Vagina (tissue), 2 donors: ENCODE measurements at places on chromosomes 2 and 18. TPM values are rescaled to one million over a fixed set of nuclear protein-coding genes. Genes with fewer than 3 reads are reported as not detected.

GRCh38 chr2:157160111-157160510 lies 97.4 kb upstream of the GALNT5 start:
- no peak for DNase-seq

DNA sequence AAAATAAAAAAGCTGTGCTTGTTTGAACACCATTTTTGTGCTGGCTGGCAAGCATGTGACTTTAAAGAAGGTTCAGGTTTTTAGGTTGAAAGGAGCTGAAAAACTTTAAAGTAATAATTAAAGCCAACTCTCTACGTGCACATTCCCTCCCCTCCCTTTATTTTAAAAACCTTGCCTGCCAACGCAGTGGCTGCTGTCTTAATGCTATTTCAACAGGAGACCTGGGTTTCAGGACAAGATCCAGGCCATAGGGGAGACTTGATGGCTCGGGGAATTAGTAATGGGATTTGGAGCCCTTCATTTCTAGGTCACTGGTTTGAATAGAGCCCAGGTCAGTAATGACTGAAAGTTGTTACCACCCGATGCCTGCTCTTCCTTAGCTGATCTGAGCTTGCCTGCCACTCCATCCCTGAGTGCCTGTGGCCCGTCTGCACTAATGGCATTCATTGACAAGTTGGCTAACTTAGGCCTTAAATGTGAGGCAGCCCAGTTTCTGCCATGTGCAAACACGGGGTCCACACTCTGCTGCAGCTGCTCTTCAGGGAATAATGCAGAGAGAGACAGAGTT lies 1233.2 kb upstream of the ZEB2 start:
- DNase-seq, result no peak

DNA sequence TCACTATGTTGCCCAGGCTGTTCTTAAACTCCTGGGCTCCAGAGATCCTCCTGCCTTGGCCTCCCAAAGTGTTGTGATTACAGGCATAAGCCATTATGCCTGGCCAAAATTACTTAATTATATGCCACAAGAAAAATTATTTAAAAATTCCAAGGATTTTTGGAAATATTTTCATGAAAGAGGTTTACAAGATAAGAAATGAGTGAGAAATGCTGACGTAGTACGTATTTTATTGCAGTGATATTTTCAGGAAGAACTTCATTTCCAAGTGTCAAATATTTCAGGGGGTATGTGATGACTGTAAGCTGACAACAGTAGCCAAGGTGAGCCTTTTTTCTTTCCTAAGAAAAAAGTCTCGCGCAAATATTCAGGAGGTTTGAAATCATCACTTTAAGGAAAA lies 20.8 kb downstream of the NIF3L1 start:
- DNase-seq, result no peak

The GAL3ST2 gene
- total RNA-seq, result 0.98 TPM

DNA sequence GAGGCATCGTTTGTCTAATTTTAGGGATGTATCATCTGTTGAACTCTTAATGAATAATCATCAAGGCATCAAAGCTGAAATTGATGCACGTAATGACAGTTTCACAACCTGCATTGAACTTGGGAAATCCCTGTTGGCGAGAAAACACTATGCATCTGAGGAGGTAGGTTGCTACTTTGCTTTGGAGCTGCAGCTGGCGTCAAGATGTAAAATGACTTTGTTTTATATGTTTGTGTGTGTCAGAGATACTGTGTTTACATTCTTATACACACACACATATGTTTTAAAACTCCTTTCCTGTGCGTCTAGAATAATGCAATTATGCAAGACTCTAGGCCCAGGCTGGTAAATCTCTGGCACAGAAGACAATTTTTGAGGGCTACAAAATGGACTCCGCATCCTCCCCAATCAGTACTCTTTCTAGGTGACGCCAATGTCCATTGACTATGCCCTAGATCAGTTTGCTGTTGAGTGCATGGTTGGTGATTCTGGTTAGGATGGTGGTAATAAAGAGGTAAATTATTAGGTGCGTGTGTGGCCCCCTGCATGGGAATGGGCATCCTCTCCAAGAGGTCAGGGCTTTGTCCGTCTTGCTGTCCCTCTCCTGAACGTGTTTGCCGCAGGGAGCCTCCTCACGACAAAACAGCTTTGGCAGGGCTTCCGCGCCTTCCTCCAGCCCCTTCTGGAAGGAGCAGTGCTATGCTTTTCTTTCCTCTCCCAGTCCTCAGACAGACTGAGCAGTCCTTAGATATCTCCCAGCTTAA lies 68.2 kb upstream of the EML6 start:
- DNase-seq, result peak; percentile 56

The ASPRV1 gene
- 0.49 TPM for total RNA-seq

The UGT1A10 gene
- not detected for total RNA-seq

DNA sequence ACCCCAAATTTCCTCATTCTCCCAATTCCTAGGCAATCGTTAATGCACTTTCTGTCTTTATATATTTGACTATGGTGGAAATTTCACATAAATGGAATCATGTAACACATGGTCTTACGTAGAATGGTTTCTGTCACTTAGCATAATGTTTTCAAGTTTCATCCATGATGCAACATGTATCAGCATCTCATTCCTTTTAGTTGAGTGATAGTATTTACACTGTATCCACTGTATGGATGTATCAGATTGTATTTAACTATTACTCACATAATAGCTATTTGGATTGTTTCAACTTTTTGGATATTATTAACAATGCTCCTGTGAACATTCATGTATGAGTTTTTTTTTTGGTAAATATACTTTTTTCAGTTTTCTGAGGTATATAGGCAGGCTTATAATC lies 982.3 kb upstream of the DDX18 start:
- DNase-seq, result no peak

GRCh38 chr2:10765461-10765860 lies 44.0 kb downstream of the ATP6V1C2 start:
- no peak for DNase-seq

GRCh38 chr2:145184741-145185651 lies 665.1 kb upstream of the ZEB2 start:
- no peak for DNase-seq

- no peak for DNase-seq
These were observed 599.4 kb downstream of the ERBB4 start for GRCh38 chr2:211939177-211939576.

DNA sequence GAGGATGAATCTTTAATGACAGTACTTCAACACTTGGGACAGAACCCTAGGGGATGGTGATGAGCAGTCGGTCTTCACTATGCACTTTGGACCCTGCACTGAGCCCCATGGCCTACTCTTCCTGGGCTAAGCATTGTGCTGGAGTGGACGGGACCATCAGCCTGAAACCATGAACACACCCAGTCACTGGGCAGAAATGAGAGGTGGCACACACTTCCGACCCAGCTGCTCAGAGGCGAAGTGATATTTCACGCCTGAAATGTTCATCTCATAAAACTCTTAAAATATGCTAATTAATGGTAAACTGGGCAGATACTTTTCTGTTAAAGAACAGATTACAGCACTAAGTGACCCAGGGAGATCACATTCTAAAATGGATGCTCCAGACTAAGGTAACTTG lies 150.3 kb upstream of the NDUFV2 start:
- no peak for DNase-seq
